Hindlimb muscle (tissue), 1 donor: ENCODE measurements at places on chromosomes 13 and 19. TPM values are rescaled to one million over a fixed set of nuclear protein-coding genes. Genes with fewer than 3 reads are reported as not detected.

The SPACA4 gene
- not detected for polyA plus RNA-seq

The LHB gene
- not detected for polyA plus RNA-seq

The GRIK5 gene
- polyA plus RNA-seq = 2.2 TPM

The GRK1 gene
- polyA plus RNA-seq = 0.34 TPM

The SH2D3A gene
- 1.4 TPM for polyA plus RNA-seq

The PTGER1 gene
- polyA plus RNA-seq = not detected

The THSD8 gene
- polyA plus RNA-seq = 2.2 TPM

The KIR2DL1 gene
- polyA plus RNA-seq = not detected

The LILRA6 gene
- polyA plus RNA-seq = 2.0 TPM

The AP1M2 gene
- 0.86 TPM for polyA plus RNA-seq

The PRDX2 gene
- polyA plus RNA-seq = 169 TPM

The NRTN gene
- 0.53 TPM for polyA plus RNA-seq

The TRPM4 gene
- polyA plus RNA-seq = 49.4 TPM

The ONECUT3 gene
- polyA plus RNA-seq = not detected

The CCL25 gene
- not detected for polyA plus RNA-seq

The SLAIN1 gene
- polyA plus RNA-seq = 5.4 TPM

The DIAPH3 gene
- 6.3 TPM for polyA plus RNA-seq

The INSR gene
- polyA plus RNA-seq = 19.0 TPM

The ATXN8OS gene
- polyA plus RNA-seq = 0.46 TPM

The KIR2DL4 gene
- polyA plus RNA-seq = not detected

The C13orf46 gene
- 0.39 TPM for polyA plus RNA-seq

The LYL1 gene
- polyA plus RNA-seq = 6.3 TPM

The SHD gene
- polyA plus RNA-seq = 174 TPM

The TMEM150B gene
- 1.3 TPM for polyA plus RNA-seq

The SBK3 gene
- polyA plus RNA-seq = 0.15 TPM

The ENOX1 gene
- polyA plus RNA-seq = 8.4 TPM

The MEF2B gene
- polyA plus RNA-seq = 2.8 TPM

The PLPPR3 gene
- polyA plus RNA-seq = not detected

The TPT1 gene
- polyA plus RNA-seq = 8,044 TPM

The TMEM161A gene
- 21.8 TPM for polyA plus RNA-seq

The IFI30 gene
- polyA plus RNA-seq = 2.9 TPM

The ELAVL3 gene
- not detected for polyA plus RNA-seq

The SLC25A42 gene
- polyA plus RNA-seq = 10.3 TPM

The MCEMP1 gene
- polyA plus RNA-seq = 0.25 TPM

The SLC7A10 gene
- polyA plus RNA-seq = 10.8 TPM

The CIC gene
- 44.8 TPM for polyA plus RNA-seq

The RNF113B gene
- not detected for polyA plus RNA-seq

The UBAC2 gene
- polyA plus RNA-seq = 89.7 TPM

The KLK3 gene
- polyA plus RNA-seq = not detected

The PEAK3 gene
- not detected for polyA plus RNA-seq

The CACNG7 gene
- not detected for polyA plus RNA-seq
